ENCODE measurements at places on chromosomes 6 and 20.

DNA sequence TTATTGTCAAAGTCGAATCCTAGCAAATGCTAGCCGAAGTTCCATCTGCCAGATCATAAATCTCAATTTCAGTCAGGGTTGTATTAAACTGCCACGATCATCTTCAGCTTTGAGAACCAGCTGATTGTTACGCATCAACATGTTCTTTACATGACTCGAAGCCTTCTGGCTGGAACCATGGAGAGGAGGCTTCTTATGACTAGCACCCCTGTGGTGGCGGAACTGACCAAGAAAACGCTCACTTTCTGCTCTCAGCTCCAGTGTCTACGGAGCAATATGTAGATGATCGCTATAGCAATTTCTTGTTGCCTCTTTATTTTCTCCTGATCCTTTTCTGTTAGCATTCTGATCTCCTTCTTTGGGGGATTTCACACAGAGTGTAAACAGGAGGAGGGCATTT, 479.4 kb upstream of the SLC35B3 start:
- DNase-seq, result no peak

GRCh38 chr6:82015043-82015442, 232.5 kb downstream of the IBTK start:
- no peak for DNase-seq

DNA sequence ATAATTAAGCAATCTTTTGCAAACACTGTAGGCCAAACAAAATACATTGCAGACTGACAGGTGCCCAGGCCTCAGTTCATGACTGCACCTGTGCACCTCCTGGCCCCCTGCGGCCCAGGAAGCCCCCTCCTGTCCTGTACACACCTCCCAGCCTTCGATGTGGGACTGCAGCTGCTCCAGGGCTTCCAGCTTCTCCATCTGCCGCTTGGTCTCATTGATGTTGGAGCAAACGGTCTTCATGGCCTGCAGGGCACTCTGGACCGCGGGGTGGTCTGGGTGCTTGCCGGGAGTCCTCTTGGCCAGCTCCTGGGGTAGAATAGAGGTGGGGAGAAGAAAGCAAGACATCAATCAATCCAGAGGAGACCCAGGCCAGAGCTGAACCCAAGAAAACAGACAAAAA, 119.7 kb downstream of the PREX1 start:
- no peak for DNase-seq

- DNase-seq, result no peak
Measured at GRCh38 chr6:76342611-76343160, 270.2 kb upstream of the IMPG1 start.

DNA sequence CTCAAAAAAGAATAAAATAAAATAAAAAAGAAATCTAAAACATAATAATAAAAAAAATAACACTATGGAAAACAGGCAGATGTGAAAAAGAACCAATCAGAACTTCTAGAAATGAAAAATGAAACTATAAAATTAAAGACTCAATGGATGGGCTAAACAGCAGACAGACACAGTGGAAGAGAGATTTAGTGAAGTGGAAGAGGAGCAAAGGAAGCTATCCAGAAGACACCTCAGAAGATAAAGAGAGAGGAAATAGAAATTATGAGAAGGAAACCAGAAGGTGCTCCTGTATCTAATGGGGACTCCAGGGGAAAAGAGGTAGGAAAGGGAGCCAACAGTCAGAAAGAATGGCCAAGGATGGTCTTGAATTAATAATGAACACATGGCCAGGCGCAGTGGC, 18.5 kb downstream of the LAMA5 start:
- no peak for DNase-seq

- DNase-seq, result no peak
Measured at GRCh38 chr6:77857421-77857820, 204.6 kb downstream of the MEI4 start.

GRCh38 chr20:45083127-45083526, 17.8 kb downstream of the KCNS1 start:
- no peak for DNase-seq

GRCh38 chr6:146258206-146258605, 229.3 kb downstream of the GRM1 start:
- DNase-seq, result no peak

GRCh38 chr6:166278579-166279392, 29.4 kb downstream of the PRR18 start:
- no peak for DNase-seq

GRCh38 chr6:40877362-40877761, 161.7 kb downstream of the UNC5CL start:
- DNase-seq, result no peak

DNA sequence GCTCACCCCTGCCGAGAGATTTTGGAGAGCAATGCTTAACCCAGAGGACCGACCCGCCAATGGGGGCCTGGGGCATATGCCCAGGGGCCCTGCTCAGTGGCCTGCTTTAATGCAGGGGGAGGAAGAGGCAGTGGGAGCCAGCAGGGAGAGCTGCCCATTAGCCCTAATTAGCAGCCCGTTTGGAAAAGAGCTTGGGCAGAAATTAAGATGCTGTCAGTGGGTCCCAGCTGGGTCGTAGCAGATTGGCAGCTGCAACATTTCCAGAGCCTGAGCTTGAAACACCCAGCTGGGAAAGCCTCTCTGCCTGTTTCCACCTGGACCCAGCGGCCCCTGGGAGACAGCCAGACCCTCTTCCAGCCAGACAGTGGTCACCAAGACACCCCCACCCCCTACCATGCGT, 39.5 kb downstream of the CD40 start:
- no peak for DNase-seq

DNA sequence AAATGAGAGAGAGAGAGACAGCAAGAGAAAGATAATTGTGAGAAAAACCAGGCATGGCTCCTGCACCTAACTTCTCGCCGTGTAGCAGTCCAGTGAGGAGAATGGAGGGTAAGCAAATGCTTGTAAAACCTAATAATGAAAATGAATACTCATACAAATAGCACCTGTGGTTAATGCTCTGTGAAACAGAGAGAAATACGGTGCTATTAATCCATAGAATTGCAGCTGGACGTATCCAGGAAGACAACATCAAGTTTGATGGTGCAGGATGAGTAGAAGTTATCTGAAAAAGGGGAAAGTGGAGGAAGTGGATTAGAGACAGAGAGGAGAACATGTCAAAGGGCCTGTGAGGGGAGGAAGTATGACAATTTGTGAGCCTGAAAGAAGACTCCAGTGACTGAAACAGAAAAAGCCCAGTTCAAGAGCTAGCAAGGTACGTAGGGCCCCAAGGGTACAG, 89.4 kb upstream of the PAK5 start:
- no peak for DNase-seq

GRCh38 chr6:79305020-79305419, 70.5 kb upstream of the HMGN3 start:
- no peak for DNase-seq

- peak; percentile 72 for DNase-seq
Measured at GRCh38 chr6:131819572-131820124, 11.8 kb downstream of the ENPP1 start.

DNA sequence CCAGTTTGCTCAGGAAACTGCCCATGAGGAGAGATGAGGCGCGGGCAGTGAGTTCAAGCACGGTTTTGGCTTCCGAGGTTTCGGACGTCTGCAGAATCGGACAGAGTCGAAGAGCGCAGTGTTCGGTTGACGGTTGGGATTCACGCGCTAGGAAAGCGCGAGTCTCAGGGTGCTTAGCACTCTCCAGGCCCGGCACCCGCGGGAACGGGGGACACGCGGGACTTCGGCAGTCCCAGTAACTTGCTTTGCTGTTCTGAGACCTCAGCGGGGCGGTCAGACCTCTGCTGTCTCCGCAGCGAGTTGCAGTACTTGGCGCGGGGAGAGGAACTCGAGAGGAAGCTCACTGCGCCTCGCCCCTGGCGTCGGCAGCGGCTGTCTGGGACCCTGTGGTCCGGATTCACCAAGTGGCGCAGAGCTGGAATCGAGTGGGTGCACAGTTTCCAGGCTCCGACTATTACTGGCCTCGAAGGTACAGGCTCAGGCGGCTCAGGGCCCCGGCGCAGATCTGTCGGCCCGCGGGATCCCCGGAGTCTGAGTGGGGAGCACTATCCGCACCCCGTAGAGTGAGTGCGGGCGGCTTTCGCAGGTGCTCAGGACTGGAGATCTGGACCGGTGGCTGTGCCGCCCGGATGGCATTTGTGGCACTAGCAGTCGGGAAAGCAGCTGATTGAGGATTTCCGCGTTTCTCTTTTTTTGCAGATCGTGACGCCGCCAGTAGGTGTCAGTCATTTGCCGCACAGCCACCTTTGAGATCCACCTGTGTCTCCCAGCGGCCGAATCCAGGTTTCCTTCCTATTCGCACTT, at the start of gene POM121L2:
POM121L2 (minus strand) TSS at position 128 of the 804 bp plus-strand sequence; CDS start at position 25, 103 bp downstream.
- DNase-seq, result no peak

GRCh38 chr6:2507016-2507415, 243.7 kb downstream of the MYLK4 start:
- no peak for DNase-seq

DNA sequence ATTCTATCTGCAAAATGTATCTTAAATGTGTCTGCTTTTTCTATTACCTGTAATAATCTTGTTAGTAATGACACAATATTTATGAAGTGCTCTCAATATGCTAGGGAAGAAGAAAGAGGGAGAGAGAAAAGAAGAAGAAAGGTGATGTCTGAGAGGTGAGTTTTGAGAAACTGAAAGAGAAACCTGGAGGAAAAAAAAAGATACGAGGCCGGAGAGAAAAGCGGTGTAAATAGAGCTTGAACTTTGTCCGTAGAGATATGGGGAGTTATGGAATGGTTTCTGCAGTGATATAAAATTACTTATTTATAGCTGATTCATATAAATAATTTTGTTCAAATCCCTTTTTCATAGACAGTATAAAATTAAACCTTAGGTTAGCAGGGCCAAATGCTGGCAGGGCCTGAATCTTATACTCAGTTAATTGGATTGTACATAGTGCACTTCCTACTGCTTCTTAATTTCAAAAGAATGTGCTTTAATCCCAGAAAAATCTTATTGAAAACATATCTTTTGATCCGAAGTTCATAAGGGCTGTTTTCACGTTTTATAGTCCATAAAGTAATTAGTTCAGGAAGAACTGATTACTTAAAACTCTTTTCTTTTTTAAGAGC, 43.0 kb downstream of the MYB start:
- DNase-seq, result no peak

Measured in AG09319 (cell line).